Activated CD8-positive, alpha-beta memory T cell treated with anti-CD3 and anti-CD28 coated beads for 1 hour (primary cell): ENCODE measurements at places on chromosomes 6 and 20.

GRCh38 chr20:4967752-4968477, 33.4 kb downstream of the SLC23A2 start:
- no peak for DNase-seq

DNA sequence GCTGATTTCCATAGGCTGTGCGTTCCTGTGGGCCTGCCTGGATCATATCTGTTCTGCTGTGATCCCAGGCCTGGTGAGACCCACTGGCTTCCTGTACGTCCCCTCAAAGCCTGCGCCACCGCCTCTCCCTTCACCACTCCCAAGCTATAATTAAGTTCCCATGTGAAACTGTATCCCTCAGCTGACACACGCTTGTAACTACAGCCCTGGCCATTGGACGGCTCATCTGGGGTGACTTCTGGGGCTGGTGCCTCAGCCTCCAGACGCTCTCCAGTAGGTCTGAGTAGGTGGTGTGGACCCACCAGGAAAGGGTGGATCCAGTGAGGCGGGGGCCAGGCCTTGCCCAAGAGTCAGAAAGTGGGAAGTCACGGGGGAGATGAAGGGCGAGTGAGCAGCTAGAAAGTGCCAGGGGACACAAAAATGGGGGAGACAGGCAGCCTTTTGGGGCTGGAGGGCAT, 21.0 kb downstream of the PPARD start:
- DNase-seq = no peak

DNA sequence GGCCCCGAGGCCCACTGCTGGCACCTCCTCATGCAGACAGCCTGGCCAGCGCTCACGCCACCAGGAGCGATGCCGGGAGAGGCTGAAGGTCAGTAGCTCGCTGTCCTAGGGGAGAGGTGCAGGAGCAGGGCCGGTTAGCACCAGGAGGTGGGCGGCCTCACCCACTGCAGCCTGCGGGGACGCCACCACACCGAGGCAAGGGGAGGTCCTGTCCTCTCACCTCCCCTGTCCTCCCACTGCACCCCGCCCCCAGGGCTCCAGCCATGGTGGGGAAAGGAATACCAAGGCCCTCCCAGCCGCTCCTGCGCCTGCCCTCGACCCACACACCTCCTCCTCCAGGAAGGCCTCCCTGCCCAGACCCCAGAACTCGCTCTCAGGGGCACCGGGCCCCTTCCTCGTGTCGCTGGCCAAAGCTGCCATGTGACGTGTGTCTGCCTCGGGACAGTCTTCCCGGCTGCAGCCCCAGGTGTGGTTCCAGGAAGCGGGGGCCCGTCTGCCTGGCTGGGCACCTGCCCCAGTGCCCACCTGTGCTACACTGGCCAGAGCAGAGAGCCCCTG, 6.5 kb downstream of the NKAIN4 start:
- DNase-seq = no peak

DNA sequence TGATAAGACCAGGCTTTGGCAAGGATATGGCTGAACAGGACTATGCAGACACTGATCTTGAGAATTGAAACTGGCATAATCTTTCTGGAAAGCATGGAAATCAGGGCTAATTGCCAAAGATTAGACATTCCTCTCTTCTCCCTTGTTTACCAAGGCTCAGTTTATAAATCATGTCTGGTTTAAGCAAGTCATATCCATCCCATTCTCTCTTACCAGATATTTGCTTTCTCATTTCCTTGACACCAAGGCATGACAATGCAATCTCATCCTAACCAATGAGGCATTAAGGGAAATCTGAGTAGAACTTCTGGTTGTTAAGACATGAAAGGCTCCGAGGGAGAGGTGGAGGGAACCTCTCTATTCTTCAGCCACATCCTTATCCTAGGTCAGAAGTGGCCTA, 110.3 kb upstream of the CEP85L start:
- DNase-seq = no peak

DNA sequence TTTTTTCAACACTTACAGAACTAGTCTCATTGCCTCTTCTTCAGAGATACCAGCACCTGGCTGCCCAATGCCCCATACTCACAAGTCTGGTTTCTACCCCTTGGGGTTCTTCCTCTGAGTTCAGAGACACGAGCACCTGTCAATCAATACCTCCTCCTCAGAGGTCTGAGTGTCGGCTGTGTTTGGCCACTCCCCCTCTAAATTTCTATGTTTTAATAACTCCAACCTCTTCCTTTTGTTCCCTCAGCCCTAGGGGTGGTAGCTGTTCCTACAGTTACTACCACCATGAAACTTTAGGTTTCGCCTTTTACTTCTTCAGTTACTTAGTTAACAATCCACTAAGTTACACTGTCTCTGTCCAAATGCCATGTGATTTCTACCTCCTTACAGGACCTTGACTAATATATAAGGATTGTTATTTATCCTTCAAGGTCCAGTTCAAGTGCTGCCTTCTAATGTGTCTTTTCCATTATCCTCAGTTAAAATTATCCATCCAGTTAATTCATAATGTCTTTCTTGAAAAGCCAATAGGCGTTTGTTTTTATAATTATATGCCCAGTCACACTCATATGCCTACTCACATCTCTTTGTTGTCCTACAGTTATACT, 14.6 kb upstream of the PHF20 start:
- no peak for DNase-seq

- no peak for DNase-seq
These were observed 45.5 kb downstream of the EIF2S2 start for GRCh38 chr20:34066476-34067090.

- DNase-seq = no peak
These were observed 27.0 kb upstream of the SLC22A2 start for GRCh38 chr6:160285541-160286105.

DNA sequence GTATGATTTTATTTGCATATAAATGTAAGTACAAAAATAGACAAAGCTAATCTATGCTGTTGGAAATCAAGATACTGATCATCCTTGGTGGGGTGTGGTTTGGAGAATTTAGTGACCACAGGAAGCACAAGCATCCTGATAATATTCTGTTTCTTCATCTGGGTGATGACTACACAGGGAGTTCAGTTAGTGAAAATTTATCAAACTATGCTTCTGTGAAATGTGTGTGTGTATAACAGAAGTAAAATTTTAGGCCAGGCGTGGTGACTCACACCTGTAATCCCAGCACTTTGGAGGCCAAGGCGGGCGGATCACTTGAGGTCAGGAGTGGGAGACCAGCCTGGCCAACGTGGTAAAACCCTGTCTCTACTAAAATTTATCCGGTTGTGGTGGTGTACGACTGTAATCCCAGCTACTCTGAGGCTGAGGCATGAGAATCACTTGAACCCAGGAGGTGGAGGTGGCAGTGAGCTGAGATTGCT, 20.6 kb downstream of the ENPP3 start:
- no peak for DNase-seq

DNA sequence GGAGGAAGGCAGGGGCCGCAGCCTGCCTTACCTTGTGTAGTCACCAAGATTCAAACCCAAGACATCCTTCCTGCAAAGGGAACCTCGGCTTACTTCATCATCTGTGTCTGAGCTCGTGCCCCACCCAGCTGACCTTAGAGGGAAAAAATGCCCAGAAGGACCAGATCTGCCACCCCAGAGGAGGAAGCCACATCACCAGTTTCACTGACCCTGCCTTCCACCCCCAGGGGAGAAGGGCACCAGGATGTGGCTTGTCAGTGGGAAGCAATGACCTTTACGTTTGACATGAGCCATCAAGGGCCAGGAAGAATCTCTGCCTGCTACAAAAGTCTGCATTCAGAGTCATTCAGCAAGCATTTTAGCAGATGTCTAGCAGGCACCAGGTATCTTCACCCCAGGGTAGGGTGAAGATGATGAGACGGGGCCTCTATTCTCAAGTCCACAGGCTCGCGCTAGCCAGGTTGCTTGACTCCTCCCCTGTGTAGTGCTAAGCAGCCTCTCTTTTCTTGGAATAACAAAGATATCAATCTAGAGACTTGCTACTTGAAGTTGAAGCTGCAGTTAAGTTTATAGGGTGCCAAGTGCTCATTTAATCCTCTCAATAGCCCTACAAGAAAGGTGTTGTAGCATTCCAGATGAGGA, 28.1 kb downstream of the HM13 start:
- DNase-seq = no peak

- DNase-seq = no peak
These were observed 71.6 kb downstream of the SH3BGRL2 start for GRCh38 chr6:79702691-79703090.

- no peak for DNase-seq
These were observed 3.0 kb downstream of the RGS19 start for GRCh38 chr20:64076061-64076997.

DNA sequence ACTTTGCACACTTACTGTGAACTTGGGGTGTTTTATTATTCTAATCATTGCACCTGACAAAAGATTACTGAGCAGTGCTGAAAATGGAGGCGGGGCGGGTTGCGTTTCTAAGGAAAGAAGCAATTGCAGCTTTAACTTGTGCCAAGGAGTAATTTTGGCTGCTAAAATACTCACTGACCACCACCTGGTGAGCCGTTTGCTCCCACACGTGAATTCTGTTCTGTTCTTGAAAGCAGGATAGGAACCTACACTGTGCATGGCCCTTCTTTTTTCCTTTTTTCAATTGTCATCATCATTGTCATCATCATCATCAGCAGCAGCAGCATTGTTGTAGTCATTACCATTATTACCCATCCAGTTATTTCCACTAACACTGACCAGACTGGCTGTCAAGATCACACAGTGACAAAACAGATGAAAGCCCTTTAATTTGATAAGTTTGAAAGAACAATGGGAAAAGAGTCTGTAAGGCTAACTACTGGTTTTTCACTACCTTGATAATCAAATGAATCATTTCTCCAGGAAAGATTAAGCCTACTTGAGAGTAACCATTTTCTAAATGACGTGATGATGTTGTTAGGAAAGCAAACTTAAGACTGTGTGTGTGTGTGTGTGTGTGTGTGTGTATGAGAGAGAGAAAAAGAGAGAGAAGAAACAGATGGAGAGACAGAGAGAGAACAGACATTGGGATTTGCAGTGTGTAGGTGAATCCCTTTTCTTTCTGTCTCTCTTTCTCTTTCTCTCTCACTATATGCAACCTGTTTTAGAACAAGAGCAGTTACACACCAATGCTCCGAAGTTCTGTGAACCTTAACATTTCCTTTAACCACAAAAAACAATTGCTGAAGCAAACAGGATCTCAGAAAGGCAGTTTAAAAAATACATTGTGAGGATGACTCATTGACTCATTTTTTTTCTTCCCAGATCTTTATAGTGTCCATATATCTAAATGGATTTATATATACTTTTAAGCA, 3.8 kb downstream of the RIPOR2 start:
- DNase-seq = no peak

GRCh38 chr20:58056021-58056591, 172.3 kb downstream of the ANKRD60 start:
- no peak for DNase-seq

- no peak for DNase-seq
These were observed 13.8 kb upstream of the GJE1 start for GRCh38 chr6:142118925-142119324.

DNA sequence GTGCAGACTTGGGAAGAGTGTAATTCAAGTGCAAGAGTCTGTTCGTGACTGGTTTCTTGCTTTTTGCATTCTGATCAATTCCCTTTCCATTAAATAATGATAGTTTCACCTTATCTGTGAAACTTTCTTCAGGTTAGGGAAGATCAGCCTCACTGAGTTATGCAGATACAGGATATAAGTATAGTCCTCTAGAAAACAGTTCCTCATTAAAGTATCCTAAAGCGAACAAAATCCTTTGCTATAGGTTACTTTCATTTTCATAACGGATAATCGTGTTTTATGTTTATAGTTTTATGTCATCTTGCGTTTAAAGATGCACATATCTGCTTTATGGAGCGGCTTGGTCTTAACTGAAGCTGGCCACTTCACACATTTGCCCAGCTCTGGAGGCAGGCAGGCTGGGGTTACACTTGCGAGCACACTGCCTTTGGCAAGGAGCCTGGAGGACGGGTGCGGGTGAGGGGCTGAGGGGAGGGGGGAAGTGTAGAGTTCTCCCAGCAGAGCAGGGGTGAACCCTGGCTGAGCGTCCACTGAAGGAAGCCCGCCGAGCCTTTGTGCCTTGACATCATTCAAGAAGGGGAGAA, 123.5 kb upstream of the IFNGR1 start:
- DNase-seq = no peak

GRCh38 chr6:36129941-36130666, at the start of gene MAPK13:
TSS of gene MAPK13 (plus strand) at chr6:36130513. CDS start at chr6:36130583, 70 bp downstream.
- no peak for DNase-seq

DNA sequence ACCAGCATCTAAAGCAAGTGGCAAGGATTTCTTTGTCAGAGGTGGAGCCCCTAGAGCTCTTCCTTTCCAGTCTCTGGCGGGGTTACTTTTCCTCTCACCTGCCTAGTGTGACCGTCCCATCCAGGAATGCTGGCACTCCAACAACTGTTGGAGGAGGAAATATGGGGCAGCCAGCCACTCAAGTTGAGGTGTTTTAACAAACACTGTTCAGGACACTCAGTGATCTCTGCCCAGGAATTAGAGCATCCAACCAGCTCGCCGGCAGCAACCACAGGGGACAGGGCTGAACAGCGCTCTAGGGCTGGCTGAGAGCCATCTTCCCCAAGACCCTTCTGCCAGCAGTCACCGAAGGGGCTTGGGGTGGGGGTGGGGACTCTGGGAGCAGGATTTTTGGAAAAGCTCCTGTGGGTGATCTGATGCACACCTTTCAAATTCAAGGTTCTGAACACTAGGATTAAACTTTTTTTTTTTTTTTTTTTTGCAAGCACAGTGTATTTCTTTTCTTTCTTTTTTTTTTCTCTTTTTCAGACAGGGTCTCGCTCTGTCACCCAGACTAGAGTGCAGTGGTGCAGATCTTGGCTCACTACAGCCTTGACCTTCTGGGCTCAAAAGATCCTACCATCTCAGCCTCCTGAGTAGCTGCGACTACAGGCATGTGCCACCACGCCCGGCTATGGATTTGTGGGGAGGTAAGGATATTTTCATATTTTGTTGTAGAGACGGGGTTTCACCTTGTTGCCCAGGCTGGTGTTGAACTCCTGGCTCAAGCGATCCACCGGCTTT, 28.4 kb upstream of the KCNK16 start:
- no peak for DNase-seq

DNA sequence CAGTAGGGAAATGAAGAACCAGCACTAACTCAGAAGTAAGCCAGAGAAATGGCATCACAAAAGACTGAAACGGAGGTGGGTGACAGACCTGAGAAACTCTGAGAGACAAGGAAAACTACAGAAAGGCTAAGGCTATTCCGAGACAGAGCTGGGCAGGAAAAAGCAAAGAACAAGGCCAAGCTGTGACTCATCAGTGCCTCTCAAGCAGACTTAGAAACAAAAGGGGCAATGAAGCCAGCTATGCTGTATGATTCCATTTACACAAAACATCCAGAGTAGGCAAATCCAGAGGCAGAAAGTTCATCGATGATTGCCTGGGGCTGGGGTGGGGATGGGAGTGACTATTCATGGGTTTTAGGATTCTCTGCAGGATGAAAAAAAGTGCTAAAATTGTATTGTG, 50.0 kb downstream of the SLC23A2 start:
- DNase-seq = no peak

GRCh38 chr6:91509039-91509438, 922.2 kb upstream of the MAP3K7 start:
- no peak for DNase-seq

GRCh38 chr6:33840048-33840926, 36.5 kb upstream of the MLN start:
- no peak for DNase-seq
